ENCODE measurements at places on chromosomes 4 and X. TPM values are rescaled to one million over a fixed set of nuclear protein-coding genes. Genes with fewer than 3 reads are reported as not detected.

Gene C1QTNF7
- 4.4 TPM for total RNA-seq

Gene NPNT
- 68.6 TPM for total RNA-seq

DNA sequence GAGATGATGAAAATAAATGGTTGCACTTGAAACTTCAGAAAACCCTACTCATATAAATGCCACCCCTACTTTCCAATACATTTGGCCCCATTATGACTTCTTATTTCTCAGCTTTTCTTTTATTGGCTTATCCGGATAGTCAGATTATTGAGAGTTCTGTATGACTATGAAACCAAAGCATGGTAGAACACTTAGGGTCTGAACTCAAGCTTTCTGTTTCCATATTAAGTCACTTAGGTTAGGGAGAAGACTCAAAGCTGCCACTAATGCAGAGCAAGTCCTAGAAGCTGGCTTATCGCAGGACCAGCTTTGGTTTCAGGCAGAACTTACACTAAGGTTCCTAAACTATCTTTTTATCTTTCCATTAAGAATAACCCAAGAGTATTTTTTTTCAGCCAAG, 229.9 kb upstream of the CPEB2 start:
- no peaks in the 10 kb centered on the region for H3K36me3 ChIP-seq
- no peak overlapping the region for H3K27ac ChIP-seq
- H3K4me3 ChIP-seq = no peak overlapping the region

DNA sequence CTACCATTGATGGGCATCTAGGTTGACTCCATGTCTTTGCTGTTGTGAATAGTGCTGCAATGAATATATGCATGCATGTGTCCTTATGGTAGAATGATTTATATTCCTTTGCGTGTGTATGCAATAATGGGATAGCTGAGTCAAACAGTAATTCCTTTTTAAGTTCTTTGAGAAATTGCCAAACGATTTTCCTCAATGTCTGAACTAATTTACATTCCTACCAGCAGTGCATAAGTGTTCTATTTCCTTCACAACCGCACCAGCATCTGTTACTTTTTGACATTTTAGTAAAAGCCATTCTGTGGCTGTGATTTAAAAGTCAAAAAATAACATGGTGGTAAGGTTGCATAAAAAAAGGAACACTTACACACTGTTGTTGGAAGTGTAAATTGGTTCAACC, 103.1 kb upstream of the FAM47B start:
- H3K4me1 ChIP-seq = no peaks in the 10 kb centered on the region
- H3K4me3 ChIP-seq = no peak overlapping the region
- no peak for DNase-seq
- H3K27ac ChIP-seq = no peak overlapping the region

GRCh38 chrX:64350047-64350446, 45.2 kb downstream of the MTMR8 start:
- DNase-seq = no peak
- no peak overlapping the region for H3K27ac ChIP-seq
- no peaks in the 10 kb centered on the region for H3K36me3 ChIP-seq
- H3K4me3 ChIP-seq = no peak overlapping the region
- no peaks in the 10 kb centered on the region for H3K27me3 ChIP-seq

GRCh38 chrX:50343917-50344316, 126.7 kb downstream of the DGKK start:
- H3K27ac ChIP-seq = no peak overlapping the region
- H3K4me1 ChIP-seq = no peaks in the 10 kb centered on the region

GRCh38 chrX:65706041-65706828, 38.8 kb downstream of the MSN start:
- H3K4me3 ChIP-seq = no peak overlapping the region
- no peak overlapping the region for H3K27ac ChIP-seq
- DNase-seq = no peak
- no peaks in the 10 kb centered on the region for H3K27me3 ChIP-seq
- H3K4me1 ChIP-seq = peaks cover 10% of the 10 kb centered on the region
